ENCODE measurements at places on chromosomes 5 and 9. TPM values are rescaled to one million over a fixed set of nuclear protein-coding genes. Genes with fewer than 3 reads are reported as not detected.

- no peak for DNase-seq
Measured at GRCh38 chr5:101942321-101942882, 353.7 kb downstream of the SLCO4C1 start.

GRCh38 chr5:172104801-172105701 lies 83.0 kb downstream of the STK10 start:
- no peak for DNase-seq

- no peak for DNase-seq
Measured at GRCh38 chr5:111076091-111076490, 4.6 kb downstream of the TSLP start.

- DNase-seq, result no peak
Measured at GRCh38 chr5:72459089-72459661, 48.0 kb downstream of the ZNF366 start.

Gene ESM1
- 5.6 TPM for polyA plus RNA-seq

DNA sequence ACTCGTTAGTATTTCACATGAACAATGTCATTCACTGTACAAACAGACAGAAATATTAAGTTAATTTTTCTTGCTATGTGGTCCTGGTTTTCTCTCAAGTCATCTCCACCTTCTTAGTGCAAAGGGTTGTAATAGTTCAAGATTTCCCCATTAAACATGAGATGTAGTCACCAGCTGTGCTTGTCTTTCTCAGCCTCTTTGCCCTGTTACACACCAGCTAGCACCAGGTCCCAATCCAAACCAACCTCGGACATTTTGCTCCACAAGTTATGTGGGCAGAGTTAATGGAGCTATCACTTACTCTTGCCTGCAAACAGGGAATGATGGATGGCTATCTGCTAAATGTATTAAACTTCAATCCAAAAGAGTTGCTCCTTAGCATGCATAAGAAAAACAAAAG lies 328.1 kb downstream of the TLE1 start:
- DNase-seq, result no peak

Gene CD180
- polyA plus RNA-seq, result 0.98 TPM

- no peak for DNase-seq
Measured at GRCh38 chr9:97470076-97470475, 31.4 kb upstream of the TMOD1 start.

GRCh38 chr9:86966852-86967511 lies 19.7 kb upstream of the GAS1 start:
- peak; percentile 46 for DNase-seq

DNA sequence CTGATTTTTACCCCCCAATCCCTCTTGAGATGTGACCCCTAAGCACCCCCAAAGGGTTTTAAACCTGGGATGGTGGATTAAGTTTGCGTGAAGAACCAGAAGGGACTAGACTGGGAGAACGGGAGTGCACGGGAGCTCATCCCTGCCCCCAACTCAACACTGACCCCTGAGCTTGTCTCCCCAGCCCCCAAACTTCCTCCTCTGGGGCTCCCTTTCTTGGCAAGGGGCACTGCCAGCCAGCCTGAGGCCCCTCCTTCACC lies 5.0 kb upstream of the SET start:
- no peak for DNase-seq

GRCh38 chr9:87607859-87608258 lies 110.2 kb downstream of the DAPK1 start:
- no peak for DNase-seq

DNA sequence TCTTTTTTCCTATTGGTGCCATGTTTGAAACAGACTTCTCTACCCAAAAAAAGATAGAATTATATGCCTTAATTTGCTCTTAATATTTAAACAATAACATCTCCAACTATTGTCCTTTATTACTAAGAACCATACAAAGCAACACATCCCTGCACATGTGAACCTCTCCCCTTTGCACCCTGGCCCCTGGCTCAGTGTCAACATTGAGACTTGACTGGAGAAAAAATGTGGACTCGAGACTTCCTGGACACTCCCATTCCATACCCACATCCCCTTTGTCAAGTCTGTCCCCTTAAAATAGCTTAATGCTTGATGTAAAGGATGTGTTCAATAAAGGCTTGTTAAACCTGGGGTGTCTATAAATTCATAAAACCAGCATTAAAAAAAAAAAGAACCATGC lies 53.2 kb downstream of the TTC39B start:
- no peak for DNase-seq

DNA sequence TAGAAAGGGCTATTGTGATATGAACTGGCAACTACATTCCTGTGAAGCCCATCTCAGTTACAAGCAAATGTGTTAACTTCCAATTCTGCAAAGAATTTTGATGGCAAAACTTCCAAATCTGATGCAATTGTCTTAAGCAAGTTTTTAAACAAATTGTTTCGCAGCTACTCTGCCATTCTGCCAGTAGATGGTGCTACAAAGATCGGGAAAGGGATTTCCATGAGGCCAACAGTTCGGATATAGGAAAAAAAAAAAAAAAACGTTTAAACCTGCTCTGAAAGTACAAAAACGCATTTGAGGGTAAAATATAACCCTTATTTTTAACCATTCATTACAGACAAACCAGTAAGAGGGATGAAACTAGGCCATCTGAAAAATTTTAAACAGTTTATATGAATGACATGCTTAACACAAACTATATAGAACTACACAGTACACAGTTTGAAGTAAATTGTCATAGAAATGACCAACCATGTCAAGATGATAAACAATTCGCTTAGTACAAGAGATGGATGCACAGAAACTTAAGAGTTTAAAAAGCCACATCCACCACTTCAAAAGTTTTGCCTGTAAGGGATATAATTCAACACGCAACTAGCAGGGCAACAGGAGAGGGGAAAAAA lies 2.2 kb downstream of the HNRNPA0 start:
- DNase-seq, result peak; percentile 71

- DNase-seq, result no peak
Measured at GRCh38 chr9:114382699-114383520, 4.9 kb downstream of the AKNA start.

DNA sequence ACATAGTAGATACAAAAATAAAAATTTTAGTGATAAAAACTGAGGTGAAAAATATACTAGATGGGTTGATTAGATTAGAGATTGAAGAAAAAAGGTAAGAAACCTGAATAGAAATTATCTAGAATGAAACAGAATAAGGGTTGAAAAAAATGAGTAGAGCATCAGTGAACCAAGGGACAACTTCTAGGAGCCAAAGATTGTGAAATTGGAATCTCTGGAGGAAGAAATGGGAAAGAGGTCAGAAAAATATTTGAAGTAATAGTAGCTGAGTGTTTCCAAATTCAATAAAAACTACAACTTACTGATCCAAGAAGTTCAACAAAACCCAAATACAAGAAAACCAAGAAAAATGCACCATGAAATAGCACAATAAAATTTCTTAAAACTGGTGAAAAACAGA lies 116.6 kb upstream of the STARD4 start:
- no peak for DNase-seq

- DNase-seq, result no peak
Measured at GRCh38 chr9:114198249-114199040, 43.1 kb downstream of the COL27A1 start.

Gene LHX3
- not detected for polyA plus RNA-seq

DNA sequence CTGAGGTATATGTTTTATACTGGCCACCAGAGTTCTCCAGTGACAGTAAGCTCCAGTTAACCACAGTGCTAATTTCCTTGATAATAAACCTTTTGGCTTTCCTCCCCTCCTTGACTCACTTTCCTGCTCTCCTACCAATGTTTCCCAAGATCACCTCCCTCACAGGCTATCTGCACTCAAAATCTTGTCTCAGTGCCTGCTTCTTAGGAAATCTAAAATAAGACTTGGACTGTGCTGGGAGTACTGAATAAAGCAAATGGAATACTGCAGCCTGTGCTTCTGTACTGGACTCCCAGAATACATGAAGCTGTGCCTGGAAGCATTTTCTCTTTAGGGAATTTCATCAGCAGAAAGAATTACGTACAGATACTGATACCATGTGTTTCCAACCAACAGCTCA lies 1.7 kb upstream of the DCP2 start:
- no peak for DNase-seq

- no peak for DNase-seq
Measured at GRCh38 chr5:123855609-123856008, 343.6 kb downstream of the CSNK1G3 start.

Gene CATSPER3
- polyA plus RNA-seq, result 0.24 TPM

GRCh38 chr5:59583810-59584562 lies 309.5 kb downstream of the PDE4D start:
- no peak for DNase-seq

DNA sequence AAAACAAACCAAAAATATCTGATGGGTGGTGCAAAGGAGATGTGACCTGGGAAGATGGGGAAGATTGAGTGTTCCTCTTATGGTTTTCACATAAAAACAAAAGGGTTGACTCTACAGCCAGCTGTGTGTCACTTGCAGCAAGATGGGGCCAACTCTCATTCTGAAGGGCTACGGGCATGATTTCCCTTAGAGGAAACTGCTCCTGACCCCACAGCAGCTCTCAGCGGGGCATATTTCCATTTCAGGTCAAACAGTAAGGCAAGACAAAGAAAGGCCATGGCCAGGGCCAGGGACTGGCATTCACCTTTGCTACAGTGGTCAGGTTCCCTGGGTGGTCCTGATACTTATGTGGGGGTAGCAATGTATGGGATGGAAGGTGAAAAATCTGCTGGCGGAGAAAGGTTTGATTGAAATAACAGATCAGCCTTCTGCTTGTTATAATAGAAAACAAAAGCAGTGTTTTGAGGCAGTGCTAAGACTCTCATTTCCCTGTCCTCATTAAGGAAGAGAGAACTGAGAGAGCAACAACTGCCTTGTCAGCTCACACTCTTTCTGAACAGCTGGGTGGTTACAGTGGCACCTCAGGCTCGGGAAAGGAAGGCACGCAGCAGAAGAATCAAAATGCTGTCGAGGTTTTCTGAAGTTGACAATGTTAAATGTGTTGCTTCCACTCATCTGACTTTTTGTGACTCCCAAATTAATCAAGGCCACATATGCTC lies 120.7 kb upstream of the PCA3 start:
- no peak for DNase-seq

DNA sequence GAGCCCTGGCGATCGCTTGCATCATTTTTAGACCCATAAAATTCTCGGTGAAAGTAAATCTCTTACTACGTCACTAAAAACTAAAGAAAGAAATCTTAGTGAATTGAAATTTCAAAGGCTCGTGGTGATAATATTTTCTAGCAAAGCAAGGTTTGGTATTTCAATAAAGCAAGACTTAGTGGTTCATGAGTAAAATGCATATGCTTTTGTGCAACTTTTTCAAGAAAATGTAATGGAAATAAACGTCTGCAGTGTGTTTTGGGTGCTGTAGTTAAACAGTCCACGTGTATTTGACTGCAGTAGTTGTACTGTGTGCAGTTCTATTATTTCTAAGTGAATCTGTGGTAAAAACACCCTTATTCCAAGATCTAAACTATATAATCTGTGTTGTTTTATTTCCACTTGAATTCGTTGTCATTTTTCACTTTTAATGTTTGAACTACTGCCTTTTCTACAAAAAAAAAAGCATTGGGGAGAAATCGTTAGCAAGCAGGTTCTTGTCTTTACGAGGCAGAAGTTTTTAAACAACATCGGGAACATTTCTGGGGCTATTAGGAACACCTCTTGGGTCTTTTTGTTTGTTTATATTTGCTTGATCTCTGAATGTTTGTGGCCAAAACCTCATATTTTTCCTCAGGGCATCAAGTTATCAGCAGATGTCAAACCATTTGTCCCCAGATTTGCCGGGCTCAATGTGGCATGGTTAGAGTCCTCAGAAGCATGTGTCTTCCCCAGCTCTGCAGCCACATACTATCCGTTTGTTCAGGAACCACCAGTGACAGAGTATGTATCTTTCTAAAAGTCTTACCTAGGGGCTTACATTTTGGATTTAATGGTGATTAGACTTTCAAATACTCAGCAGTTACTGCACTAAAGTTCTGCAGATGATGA lies 960 bp downstream of the SECISBP2 start:
- DNase-seq, result peak; percentile 19

DNA sequence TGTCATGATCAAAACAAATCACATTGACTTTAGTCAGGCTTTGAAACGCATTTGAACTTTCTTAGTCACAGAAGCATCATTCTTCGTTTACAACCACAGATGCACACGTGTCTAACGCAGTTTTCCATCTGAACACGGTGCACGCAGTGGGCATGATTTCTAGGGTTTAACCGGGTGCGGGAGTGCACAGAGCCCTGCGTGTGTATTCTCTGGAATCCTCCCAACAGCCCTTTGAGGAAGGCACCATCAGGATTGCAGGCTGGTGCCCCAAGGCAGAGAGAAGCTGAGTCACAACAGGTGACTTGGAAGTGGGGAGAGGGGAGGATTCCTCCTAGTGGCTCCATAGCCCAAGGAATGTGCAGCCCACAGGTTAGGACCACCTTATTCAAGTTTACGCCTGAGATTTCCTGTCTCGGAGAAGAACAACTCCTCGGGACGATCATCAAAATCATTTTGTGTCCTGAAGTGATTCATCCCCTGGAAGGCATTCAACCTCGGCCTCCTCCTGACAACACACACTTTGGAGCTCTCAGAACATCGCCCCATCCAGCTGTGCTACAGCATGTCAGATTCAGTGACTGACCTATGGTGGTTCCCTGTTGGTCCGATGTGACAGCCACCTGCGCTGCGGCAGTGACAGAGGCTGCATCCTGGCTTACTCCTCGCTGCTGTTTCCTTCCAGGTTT lies 13.1 kb downstream of the ROPN1L start:
- peak; percentile 39 for DNase-seq

Gene IL9
- not detected for polyA plus RNA-seq

- DNase-seq, result no peak
Measured at GRCh38 chr9:92650839-92651621, 18.9 kb downstream of the IPPK start.

Gene APBA1
- 6.4 TPM for polyA plus RNA-seq

Gene ASPN
- polyA plus RNA-seq, result 233 TPM

GRCh38 chr9:7011395-7012067 lies 253.8 kb downstream of the KDM4C start:
- no peak for DNase-seq

GRCh38 chr5:66406761-66407336 lies 189.3 kb upstream of the MAST4 start:
- no peak for DNase-seq

DNA sequence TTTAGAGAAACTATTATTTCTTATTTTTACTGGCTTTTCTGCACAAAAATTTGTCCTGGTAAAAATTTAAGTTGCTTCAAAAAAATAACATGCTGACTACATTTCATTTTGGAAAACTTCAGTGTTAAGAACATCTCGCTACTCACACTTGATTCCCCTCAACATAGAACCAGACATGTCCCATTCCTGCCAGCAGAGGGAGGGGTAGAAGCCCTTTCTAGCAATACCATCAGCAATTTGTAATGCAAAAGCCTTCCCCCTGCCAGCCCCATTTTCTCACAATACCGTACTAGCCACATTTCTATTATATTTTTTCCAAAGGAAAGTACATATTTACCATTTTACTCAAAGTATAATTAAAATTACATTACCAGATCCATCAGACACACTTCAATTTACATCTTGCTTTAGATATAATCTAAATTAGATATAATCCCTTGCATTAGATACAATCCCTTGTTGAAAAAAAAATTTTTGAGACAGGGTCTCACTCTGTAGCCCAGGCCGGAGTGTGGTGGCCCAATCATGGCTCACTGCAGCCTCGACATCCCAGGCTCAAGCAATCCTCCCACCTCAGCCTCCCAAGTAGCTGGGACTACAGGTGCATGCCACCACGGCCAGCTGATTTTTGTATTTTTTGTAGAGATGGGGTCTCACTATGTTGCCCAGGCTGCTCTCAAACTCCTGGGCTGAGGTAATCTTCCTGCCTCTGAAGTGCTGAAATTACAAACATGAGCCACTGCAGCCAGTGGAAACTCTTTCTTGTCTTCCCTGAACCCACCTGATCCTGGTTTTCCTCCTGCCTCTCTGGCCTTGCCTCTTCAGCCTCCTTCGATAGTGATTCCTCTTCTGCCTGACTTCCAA lies 39.6 kb upstream of the IDNK start:
- peak; percentile 45 for DNase-seq

Gene RELL2
- polyA plus RNA-seq, result 0.19 TPM

Gene CDK5RAP2
- 52.0 TPM for polyA plus RNA-seq

Gene IL5
- polyA plus RNA-seq, result 0.30 TPM

Data from muscle of back (tissue), 13 donors.